Vagina (tissue), 2 donors: ENCODE measurements at places on chromosomes 4 and X.

DNA sequence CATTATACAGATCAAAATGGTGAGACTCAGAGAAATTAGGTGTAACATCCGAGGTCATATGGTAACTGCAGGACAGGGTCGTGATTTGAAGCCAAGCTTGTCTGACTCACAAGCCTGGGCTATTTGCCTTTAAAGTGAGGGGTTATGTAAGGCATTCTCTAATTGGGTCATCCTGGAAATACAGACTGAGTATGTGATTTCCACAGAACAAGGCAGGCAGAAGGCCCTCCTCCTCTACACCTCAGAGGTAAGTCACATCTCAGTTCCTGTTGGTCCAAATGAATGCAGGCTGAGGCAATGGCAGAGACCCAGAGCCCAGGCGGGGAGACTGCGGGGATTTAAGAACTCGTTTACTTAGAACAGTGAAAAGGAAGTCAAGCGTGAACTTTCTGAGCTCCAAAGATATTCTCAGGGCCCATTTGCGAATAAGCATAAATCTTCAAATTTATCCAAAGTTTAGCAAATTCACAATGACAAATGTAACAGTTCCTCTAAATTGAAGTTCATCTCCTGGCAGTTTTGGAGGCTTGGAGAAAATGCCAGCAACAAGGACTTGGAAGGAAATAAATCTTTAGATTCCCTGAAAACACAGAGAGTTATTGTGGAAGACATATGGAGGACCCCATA lies 153.3 kb downstream of the LDB2 start:
- DNase-seq, result peak; percentile 92

DNA sequence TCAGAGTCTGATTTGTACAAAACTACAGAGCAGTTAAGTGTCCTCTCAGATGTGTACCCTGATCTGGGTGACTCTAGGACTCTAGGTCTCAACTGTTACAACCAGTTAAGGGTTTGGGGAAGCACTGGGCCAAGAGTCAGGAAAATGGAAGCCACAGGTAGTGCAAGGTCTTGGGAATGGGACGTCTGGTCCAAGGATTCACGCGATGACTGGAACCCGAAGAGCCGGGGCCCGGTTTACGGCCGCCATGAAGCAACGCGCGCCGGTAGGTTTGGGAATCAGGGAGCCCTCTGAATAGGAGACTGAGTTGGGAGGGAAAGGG lies 321 bp upstream of the HPRT1 start:
- no peak for DNase-seq

- no peak for DNase-seq
Observed at GRCh38 chr4:165085946-165086345, 26.7 kb downstream of the TMEM192 start.

DNA sequence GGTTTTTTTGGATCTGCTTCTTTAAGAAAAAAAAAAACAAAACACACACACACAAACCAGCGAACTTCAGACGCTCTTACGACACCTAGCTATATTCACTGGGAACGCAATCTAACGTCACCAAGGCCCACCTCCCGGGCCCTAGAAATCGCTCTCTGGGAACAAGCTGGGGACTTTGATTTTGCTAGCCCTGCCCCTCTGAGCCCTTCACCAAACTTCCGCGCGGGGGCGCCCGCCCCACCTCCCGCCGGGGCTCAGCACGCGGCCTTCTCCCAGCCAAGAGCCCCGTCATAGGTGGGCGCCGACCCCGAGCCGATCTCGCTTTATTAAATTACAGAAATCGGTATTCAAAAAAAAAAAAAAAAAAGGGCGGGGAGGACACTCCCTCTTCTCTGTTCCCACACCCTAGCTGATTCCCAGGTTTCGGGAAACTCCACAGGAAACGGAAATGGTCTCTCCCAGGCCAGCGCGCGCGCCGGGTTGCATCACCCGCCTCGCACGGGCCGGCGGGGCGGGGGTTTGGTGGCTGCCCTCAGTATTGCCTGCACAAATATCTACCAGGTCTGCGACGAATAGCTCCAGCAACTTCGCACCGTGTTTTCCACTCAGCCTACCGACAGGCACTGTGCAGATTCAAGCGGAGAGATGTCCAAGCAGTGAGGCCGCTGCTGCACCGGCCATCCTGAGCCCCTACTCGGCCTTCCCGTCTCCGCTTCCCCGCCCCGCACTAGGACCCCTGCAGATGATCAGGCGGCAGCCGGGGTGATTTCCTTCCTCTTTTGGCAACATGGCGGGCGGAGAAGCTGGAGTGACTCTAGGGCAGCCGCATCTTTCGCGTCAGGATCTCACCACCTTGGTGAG lies at the start of gene EIF2S3:
Gene EIF2S3, plus strand, starts transcription at position 775 of the 861 bp plus-strand sequence. Its CDS starts 13 bp downstream, at position 788.
- peak; percentile 94 for DNase-seq

DNA sequence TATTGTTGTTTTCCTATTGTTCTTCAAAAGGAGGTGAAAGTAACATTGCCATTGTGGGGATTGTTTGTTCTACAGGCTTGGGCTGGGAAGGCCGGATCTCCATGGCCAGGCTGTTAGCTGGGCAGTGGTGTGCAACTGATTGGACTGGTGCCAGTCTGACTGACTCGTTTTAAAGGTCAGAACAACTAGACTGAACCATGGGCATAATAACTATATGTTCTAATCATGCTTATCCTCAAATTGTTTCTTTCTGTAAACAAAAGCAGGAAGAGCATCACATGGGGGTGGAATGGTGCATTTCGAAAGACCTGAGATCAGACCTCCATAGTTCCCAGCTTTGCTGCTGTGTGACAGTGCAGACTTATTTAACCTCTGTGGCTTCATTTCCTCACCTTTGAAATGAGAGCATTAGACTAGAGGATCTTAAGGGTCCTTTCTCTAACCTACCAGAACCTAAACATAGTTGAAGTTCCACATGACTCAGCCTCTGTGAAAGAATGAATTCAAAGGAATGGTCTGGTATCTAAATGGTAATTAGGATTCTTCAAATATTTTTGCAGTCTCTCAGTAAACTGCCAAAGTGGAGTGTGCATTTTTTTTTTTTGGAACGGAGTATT lies 66.7 kb upstream of the PGRMC2 start:
- DNase-seq, result no peak

DNA sequence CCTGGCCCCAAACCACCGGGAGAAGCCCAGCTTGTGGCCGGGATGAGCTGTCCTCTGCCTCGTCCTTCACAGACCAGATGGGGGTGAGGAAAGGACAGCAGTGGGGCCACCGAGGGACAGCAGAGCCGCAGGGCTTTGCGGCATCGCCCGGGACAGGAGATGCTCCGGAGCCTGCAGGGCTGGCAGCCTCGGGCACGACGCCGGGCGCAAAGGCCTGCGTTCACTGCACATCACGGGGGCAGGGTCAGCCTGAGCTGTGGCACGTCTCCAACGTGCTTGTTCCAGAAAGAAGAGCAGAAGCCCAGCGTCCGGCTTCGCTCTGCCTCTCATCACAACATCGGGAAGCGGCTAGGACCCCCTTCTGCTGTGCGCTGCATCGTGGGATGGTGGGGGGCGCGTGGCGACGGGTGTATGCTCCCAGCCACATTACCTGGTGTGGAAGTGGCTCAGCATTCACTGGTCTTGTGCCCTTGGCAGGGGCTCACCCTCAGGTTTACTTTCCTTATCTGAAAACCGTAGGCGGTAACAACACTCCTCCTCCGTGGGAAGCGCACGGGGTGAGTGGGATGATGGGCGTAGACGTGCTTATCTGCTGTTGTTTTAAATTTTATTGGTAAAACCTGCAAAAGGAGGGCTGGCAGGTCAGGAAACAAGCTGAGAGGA lies 7.4 kb downstream of the TADA2B start:
- peak; percentile 88 for DNase-seq

- DNase-seq, result no peak
Observed at GRCh38 chr4:41069257-41069656, 145.1 kb downstream of the APBB2 start.

DNA sequence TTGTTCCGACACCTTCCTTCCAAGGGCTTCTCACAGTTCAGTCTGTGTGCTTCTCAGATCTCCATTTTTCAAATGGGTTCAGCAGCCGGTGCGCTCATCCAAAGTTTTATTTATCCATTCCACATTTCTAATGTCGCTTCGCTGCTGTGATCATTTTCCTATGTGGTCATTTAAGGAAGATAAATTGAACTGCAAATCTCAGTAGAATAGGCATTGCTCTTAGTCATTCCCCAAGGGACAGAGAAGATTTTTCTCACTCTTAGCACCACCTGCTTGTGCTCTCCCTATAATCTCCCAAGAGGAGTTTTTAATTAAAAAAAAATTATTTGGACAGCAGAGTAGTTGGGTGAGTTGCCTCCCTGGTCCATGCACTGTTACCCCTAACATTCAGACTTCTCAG lies 278.9 kb upstream of the GATB start:
- no peak for DNase-seq

DNA sequence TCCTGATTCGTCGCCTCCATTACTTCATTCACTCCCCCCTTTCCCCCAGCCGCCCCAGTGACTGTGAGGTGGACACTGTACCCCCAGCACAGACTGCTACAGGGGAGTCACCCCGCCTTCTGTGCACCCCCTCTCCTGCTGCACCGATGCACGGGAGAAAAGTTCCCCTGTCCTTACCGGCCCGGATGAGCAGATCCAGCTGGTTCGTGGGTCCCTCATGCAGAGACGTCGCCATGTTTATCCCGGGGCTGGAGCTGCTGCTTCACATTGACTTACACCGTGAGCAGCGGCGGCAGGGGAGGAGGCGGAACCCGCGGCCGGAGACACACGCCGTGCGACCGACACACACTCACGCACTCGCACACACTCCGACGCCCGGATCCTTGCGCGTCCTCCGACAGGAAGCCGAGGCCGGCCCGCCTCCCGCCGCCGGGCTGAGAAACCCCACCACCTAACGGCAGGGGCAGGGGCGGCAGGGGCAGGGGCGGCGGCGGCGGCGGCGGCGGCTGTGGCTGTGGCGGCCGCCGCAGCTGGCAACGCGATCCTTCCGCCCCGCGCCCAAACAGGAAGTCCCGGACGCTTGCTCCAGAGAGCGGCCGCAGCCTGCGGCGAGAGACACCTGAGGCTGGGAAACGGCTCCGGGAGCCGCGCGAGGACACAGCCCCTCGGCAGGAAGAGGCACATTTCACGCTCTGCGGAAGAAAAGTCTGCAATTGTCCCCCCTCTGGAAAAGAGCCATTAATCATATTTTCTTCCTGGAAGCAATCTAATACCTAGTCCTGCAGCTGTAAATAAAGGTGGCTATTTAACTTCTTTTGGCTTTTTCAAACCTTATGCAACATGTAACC lies 68.6 kb downstream of the NOCT start:
- no peak for DNase-seq

DNA sequence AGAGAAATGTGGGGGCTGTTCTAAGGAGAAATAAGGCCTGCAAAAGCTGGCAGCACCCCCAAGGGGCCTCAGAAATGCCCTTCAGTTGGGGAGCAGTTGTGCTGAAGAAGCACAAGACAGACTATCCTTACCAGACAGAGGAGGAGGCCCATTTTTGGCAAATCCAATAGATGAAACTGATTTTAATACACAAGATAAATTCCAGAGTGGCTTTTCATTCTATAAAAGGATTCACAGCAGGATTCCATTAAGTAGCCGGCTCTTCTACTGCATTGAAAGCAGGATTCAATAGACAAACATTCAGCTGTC lies 8.1 kb downstream of the SEPTIN6 start:
- no peak for DNase-seq
